ENCODE measurements at places on chromosomes 13 and 19.

GRCh38 chr19:15524781-15525180 is 16.5 kb downstream of the CYP4F22 start:
- no peak for DNase-seq

DNA sequence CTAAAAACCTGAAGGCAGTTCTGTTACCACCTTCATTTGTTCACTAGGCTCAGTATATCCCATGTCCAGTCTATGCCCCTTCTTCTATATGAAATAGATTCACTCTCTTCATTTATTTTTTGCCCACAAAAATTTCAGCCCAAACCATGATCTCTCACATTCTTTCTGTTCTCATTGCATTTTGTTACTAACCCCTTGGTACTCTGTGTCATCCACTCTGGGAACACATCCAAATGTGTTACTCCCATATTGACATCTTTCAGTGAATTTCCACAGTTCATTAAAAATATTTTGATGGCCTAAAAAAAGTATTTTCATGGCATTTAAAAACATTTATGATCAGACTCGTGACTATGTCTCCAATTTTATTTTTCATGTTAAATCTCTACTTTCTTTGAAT is 378.9 kb downstream of the SLITRK1 start:
- DNase-seq = no peak

DNA sequence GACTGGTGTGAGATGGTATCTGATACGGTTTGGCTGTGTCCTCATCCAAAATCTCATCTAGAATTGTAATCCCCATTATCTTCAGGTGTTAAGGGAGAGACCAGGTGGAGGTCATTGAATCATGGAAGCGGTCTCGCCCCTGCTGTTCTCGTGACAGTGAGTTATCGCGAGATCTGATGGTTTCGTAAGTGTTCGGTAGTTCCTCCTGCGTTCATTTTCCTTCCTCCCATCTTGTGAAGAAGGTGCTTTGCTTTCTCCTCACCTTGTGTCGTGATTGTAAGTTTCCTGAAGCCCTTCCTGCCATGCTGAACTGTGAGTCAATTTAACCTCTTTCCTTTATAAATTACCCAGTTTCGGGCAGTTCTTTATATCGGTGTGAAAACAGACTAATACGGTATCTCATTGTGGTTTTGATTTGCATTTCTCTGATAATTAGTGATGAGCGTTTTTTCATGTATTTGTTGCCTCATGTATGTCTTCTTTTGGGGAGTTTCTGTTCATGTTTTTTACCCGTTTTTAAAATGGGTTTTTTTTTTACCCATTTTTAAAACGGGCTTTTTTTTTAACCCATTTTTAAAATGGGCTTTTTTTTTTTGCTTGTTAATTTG is 102.8 kb upstream of the SLC10A2 start:
- no peak for DNase-seq

- no peak for DNase-seq
These were observed 1405.0 kb downstream of the OLFM4 start for GRCh38 chr13:54433493-54434206.

GRCh38 chr19:18425515-18426415 is 6.6 kb downstream of the SSBP4 start:
- DNase-seq = no peak

All from stimulated activated CD4-positive, alpha-beta T cell treated with anti-CD3 and anti-CD28 coated beads, TNF-alpha, amount 100 ng/mL, for 4 hours (primary cell).